Fibroblast of the aortic adventitia (primary cell): ENCODE measurements at places on chromosomes 2 and 18.

DNA sequence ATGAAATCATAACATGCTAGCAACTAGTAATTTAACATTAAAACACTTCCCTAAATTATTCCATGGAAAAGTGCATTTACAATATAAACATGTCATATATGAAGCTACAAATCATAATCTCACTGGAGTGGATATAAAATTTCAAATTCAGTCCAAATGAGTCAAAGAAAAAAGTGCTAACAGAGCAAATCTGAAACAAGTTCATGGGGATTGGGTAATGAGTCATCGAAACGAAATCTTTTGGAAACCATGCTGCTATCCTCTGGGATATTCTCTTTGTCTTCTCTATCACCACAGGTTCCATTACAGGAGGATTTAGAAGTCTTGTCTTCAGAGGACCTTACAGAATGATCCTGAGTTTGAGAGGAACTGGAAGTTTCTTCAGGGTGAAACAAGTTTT, 34.1 kb downstream of the STK17B start:
- no peak for DNase-seq

DNA sequence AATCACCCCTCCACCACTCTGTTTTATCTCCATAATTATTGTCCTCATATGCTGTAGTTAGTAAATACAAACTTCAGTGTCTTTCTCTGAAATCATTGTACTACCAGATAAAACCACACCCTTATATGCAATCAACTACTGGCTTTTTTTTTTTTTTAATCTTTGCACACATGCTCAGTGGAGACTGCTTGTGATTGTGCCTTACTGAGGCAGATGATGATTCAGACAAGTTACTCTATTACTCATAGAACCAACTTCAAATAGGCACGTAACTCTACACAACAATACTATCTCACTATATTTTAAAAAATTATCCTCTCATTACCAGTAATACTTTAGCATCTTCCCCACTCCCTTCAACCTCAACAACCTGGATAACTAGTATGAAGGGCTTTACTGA, 1278.4 kb upstream of the PIK3C3 start:
- DNase-seq: no peak

DNA sequence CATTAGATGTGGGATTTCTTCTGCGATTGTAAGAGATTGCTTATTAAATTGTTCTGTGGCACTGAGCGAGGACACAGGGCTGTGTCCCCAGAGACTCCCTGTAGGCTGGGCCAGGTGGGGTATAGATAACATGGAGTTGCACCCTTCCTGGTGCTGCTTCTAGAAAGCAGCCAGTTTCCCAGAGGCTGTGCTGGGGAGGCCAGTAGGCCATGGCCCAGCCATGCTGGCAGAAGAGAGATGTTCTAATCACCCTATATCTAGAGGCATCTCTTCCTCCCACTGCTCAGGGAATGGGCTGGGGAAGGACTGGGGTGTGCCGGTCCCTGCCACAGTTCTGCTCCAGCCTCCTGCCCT, 66.9 kb downstream of the HS1BP3 start:
- DNase-seq: no peak

DNA sequence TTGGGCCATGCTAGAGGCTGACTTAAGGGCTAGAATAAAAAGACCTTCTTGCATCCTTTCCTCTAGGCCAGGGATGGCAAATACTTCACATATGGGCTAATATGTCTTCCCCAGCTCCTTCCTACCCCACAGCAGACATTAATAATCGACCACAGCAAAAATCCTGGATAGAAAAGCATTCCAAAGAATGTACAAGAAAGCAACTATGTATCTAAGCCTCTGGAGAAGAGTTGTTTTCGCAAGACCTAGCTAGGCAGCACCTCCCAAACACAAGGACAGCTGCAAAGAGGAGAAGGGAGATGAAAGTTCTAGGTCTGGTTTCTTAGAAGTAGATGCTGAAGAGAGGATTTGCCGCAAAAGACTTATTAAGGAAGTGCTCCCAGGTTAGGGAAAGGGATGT, 372.6 kb downstream of the SLC4A3 start:
- no peak for DNase-seq

DNA sequence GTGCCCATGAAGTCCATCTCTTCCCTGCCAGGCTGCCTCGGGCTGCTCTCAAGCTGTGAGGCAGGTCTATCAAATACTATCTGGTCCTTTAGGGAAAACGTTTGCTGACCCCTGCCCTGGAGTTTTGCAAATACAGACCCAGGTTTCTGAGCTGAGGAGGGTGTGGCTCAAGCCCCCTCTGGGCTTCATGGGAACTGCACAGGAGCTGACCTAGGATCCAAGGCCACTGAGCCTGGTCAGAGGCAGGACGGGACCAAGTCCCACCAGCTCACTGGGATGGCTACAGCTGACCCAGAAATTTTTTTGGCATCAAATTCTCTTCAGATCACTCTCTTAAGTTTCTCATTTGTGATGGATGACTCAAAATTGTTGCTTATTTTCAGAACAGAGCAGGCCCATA, 14.1 kb downstream of the ZNF516 start:
- no peak for DNase-seq

- peak; percentile 72 for DNase-seq
These were observed 100.4 kb upstream of the SLC1A4 start for GRCh38 chr2:64888591-64889309.

DNA sequence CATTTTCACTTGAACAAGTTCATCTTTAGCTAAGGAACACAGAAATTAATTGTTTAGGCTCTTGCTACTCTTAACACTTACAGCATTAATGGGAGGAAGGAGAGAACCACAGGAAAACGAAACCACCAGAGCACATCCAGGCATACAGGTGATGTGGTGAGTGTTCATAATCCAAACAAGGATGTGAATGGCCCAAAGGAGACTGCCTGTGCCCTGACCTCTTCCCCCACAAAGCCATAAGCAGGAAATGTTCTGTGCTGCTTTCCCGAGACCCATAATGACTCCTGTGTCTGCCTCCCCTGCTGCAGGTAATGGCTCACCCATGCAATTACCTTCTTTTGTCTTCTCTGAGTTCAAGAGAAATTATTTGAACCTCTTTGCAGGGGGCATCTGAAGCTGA, 295.9 kb upstream of the LINC00305 start:
- DNase-seq: no peak

- no peak for DNase-seq
These were observed 3.3 kb upstream of the NETO1 start for GRCh38 chr18:72871091-72871490.

DNA sequence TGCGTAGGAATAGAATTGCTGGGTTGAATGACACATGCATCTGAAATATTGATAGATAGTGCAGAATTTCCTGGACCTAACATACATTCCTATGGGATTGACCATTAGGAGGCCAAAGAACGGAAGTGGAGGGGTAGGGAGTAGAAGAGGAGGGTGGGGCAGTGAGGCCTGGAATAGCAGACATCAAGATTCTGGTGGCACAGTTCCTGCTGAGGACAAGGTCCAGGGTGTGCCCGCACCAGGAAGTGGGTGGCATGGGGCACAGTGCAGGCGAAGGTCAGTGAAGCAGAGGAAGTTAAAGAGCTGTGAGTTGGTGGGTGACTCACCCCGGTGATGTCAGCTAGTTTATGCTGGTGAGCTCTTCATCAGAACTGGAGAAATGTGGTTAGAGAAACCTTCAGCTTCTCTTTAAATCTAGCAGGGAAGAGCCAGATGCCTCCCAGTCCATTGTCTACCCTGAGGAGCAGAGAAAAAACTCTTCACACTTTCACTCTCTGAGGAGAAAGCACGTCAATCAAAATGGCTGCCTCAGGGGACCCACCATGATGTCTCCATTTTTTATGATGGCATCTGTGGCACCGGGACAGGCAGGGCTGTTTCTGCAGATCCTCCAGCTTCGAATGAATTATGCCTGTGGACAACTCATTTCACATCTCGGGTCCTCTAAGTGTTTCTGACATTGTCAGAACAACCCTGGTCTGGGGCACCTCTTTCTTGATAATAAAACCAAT, 55.9 kb upstream of the CTLA4 start:
- DNase-seq: peak; percentile 88
